Calu3 (cell line): ENCODE measurements at places on chromosomes 5 and 9. TPM values are rescaled to one million over a fixed set of nuclear protein-coding genes. Genes with fewer than 3 reads are reported as not detected.

The ARSK gene
- total RNA-seq, result 6.6 and 7.1 TPM in 2 replicates

The SLC27A6 gene
- not detected in 2 replicates for total RNA-seq

The MLANA gene
- total RNA-seq, result not detected in 2 replicates

The OTP gene
- 0.12 TPM in 1 of 2 replicates, not detected in the other for total RNA-seq

The MED22 gene
- 24.4 and 27.6 TPM in 2 replicates for total RNA-seq

DNA sequence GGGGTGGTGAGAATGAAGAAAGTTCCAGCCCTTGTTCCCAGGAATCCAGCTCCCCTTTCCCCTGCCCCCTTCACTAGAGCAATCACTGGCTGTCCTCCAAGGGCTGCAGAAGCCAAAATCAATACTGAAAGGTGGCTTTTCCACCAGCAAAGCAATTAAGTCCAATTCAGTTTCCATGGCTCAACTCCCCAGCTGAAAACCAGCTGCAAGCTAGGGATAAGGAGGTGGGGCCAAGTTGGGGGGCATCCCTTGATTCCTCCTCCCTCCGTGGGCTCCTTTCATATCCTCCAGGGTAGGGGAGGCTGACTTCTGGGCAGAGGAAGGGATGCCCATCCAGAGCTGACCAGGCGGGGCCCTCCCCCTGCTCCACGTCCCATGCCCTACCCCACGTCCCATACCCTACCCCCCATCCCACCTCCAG, 22.7 kb downstream of the CAMK2A start:
- DNase-seq, result peak; percentile 30

DNA sequence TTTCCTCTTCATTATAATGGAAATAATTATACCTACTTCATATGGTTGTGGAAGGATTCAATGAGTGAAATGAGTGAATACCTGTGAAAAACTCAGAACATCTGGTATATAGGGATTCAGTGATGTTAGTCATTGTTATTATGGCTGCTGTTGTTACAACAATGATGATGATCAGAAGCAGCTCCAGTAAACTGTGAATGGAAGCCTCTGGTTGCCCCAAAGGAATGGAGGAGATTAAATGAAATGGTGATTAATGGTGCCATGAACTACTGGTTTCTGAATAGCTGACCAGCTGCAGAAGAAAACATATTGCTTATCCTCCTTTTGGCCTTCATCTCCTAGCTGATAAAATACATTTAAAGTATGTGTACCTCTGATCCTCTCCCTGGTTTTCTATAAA, 372.0 kb downstream of the ARHGEF28 start:
- no peak for DNase-seq

DNA sequence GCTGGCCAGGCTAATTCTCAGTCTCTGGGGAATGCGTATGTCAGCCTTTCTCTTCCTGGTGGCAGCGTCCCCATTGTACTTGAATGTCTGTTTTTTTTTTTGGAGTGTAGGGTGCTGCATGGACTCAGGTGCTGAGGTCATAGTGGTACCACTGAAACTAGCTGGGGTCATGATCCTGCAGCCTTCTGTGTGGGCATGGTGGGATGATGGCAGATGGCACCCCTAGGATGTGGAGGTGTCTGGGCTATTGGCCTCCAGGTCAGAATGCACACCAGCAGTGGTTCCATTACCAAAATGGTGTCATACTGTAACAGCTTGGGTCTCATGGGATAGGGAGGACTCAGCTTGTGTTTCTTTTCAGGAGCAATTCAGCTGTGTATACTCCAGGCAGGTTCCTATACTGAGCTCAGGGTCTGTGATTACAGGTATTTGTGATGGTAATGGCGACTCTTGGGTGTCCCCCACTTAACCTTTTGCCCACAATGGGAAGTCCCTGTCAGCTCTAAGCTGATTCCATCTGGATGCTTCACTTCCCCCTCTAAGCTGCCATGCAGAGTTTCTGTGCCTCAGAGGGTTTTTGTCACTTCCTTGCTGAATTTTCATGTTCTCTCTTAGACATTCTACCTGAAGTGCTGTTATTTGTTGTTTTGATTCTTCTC, 17.9 kb downstream of the HSD17B4 start:
- DNase-seq, result no peak

DNA sequence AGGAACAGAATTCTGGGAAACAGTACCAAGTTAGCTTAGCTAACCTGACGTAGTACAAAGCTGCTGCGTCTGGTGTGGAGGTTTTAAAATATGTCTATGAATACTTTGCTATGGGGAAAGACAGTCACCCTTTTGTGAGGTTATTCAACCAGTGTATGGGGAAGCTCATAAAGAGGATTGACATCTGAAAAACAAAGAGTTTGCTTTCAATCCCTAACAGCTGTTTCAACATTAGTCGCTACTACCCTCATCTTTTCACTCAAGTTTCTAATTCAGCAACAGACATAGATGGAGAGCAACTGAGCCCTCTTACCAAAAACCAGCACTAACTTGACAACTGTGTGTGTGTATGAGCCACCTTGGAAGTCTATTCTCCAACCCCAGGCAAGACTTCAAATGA, 7.8 kb upstream of the MSANTD3 start:
- DNase-seq, result no peak

DNA sequence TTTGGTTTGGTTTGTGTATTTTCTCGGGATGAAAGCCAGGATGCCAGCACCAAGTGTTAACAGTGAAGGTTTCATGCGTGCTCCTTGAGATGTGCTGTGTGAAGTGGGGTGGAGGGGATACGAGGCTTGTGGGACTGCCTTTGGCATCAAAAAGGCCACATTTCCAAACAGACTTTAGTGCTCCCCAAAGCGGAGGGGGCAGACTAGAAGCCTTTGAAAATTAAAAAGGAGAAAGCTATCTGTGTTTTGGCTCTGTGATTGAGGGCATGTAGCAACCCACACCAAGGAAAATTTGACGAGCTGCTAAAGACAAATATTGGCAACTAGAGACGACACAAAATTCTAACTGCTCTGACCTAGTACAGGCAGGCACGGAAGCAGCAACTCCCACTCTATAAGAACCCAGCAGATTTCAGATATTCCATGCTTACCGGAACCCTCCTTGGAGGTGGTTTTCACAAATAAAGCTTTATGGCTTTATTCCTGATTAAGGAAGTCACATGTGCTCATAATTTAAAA, 154.5 kb downstream of the ARSB start:
- no peak for DNase-seq

GRCh38 chr5:44847206-44847852, 38.6 kb downstream of the MRPS30 start:
- DNase-seq, result no peak

DNA sequence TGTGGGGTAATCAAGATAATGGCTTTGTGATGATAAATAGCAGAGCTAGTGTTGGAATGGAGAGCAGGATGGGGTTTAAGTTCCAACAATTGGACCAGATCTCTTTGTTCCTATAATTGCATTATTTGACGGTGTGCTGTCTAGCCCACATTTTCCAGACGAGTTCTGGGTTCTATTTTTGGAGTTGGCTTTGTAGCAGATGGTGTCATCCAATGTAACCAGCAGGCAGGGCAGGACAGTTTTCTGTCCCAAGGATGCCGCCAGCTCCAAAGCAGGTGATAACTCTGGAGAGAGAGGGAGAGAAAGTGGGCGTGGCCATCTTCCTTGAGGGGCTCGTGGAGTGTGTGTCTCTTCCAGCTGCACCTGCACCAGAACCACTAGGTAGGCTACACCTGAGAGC, 251.3 kb downstream of the KIF4B start:
- no peak for DNase-seq
